ENCODE measurements at places on chromosomes 7 and 10.

GRCh38 chr7:2269991-2270460, 28.0 kb downstream of the NUDT1 start:
- no peak for DNase-seq

GRCh38 chr10:60031664-60032063, 125.3 kb upstream of the CCDC6 start:
- peak; percentile 57 for DNase-seq

DNA sequence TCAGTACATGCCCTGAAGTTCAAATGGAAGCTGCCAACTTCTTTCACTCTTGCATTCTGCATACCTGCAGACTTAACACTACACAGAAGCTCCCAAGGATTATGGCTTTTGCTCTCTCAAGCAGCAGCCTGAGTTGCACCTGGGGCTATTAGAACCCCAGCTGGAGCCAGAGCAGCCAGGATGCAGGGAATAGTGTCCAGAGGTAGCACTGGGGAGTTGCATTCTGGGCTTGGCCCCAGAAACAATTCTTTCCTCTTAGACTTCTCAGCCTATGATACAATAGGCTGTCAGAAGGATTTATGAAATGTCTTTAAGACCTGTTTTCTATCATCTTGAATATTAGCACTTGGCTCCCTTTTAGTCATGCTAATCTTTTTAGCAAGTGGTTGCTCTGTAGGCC, 886.7 kb upstream of the GHITM start:
- DNase-seq = no peak

- peak; percentile 57 for DNase-seq
These were observed 5.6 kb downstream of the ABI1 start for GRCh38 chr10:26855186-26855585.

- DNase-seq = no peak
These were observed 87.4 kb upstream of the RNF148 start for GRCh38 chr7:122790132-122790531.

- no peak for DNase-seq
These were observed 46.3 kb downstream of the MGMT start for GRCh38 chr10:129513312-129513711.

- no peak for DNase-seq
These were observed 1.2 kb downstream of the JAZF1 start for GRCh38 chr7:28179120-28180030.

Measured in fibroblast of mammary gland (primary cell).